ENCODE measurements at places on chromosomes 11 and 22.

DNA sequence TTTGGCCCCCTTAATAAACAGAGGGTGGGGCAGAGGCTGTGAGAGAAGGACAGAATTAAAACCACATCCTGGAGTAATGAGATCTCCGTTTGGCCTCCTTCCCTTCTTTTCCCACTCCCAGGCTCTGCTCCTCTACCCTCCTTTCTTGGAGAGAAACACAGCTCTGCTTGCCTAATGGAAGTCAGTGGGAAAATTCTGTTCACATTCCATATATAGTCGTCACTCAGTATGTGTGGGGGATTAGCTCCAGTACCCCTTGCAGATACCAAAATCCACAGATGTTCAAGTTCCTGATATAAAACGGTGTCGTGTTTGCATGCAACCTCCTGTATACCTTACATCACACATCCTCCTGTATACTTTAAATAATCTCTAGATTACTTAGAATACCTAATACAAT lies 37.6 kb upstream of the THY1 start:
- DNase-seq = no peak
- H3K4me3 ChIP-seq = no peak overlapping the region
- peaks cover 13% of the 10 kb centered on the region for H3K27me3 ChIP-seq
- H3K36me3 ChIP-seq = no peaks in the 10 kb centered on the region

DNA sequence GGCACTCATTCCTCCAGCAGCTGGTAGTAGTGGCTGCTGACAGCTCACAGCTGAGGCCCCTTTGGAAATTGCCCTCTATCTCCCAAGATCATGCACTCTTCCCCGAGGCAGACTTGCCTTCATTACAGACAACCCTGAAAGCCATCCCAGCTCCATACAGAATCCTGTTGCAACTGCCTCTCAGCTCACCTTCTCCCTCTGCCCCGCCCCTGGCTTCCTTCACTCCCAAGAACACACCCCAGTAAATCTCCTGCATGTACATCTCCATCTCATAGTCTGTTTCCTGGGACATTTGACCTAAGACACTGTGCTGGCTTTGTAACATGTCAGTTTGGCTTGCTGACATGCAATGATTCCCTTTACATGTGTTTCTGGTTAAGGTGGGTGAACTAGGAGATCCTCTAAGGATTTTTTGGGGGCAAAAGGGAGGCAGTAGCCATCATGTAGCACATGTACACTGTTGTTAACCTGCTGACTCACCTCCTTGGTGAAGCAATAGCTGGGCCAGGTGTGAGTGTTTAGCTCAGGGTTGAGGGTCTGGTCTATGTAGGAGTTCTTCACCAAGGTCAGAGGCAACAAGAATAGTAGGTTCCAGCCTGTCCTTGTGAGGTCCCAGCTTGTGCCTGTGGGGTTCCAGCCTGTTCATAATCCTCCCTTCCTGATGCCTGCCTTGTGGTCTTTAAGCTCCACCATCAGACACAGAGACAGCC lies 179.6 kb downstream of the CSNK2A3 start:
- no peaks in the 10 kb centered on the region for H3K27me3 ChIP-seq
- no peak overlapping the region for H3K27ac ChIP-seq
- H3K36me3 ChIP-seq = no peaks in the 10 kb centered on the region
- DNase-seq = no peak
- peaks cover 11% of the 10 kb centered on the region for H3K4me1 ChIP-seq

DNA sequence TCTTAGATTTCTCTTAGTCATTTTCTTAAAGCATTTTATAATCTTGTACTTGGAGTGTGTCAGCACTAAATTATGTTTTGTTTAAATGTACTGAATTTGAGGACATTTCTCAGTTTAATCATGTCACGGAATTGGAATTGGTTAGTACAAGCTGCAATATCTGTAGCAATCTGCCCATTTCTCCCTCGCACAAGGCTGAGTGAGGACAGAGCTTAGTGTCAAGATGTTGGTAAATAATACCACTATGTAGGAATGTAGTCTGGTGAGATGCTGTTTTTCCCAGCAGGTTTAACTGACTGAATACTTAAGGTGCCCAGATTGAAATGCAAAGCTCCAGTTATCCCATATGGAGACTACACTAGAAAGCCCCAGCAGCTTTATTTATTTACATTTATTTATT lies 30.6 kb downstream of the SREBF2 start:
- H3K27me3 ChIP-seq = no peaks in the 10 kb centered on the region
- H3K4me3 ChIP-seq = no peak overlapping the region
- H3K36me3 ChIP-seq = peaks cover 7% of the 10 kb centered on the region
- peak overlapping the region; percentile 35 for H3K27ac ChIP-seq

DNA sequence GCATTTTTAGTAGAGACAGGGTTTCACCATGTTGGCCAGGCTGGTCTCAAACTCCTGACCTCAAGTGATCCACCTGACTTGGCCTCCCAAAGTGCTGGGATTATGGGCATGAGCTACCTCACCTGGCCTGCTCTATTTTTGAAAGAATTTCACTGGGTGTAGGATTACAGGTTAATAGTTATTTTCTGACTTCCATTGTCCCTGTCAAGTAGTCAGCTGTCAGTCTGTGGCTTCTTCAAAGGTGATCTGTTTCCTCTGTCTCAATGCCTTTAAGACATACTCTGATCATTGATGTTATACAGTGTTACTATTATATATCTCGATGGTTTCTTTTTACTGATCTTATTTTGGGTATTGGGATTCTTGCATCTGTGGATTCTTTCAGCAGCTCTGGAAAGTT lies 10.1 kb upstream of the EXT2 start:
- H3K4me1 ChIP-seq = no peaks in the 10 kb centered on the region
- no peak overlapping the region for H3K27ac ChIP-seq
- no peaks in the 10 kb centered on the region for H3K27me3 ChIP-seq
- H3K36me3 ChIP-seq = peaks cover 18% of the 10 kb centered on the region
- no peak overlapping the region for H3K4me3 ChIP-seq

DNA sequence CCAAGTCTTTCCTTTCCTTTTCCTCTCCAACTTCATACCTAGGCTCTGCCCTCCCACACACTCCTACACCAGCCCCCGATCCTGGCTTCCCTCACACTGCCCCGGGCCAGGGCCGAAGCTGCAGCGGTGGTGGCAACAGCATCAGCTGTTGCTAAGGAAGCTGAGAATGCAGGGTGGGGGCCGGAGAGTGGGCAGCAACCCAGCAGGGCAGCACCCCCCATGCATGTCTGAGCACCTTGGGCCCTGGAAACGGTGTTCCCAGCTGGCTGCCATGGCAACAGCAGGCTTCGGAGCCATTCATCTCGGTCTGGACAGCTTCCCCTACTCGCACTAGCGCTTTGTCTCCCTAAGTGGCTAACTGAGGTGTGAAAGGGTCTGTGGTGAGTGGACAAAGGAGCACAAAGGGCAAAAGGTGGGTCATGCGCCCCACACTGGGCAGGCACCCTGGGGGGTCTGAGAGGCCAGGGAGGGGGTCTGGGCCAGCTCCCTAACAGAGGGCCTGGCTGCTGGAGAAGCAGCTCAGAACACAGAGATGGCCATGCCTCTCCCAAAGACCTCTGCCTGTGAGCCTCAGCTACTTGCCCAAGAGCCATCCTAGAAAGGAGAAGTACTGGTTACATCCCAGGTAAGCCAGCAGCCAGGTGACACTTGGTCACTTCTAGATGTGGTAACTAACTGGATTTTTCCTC lies 42.1 kb upstream of the JAM3 start:
- H3K27ac ChIP-seq = no peak overlapping the region
- DNase-seq = peak; percentile 54
- H3K36me3 ChIP-seq = no peaks in the 10 kb centered on the region
- H3K4me3 ChIP-seq = no peak overlapping the region
- peaks cover 100% of the 10 kb centered on the region for H3K27me3 ChIP-seq

DNA sequence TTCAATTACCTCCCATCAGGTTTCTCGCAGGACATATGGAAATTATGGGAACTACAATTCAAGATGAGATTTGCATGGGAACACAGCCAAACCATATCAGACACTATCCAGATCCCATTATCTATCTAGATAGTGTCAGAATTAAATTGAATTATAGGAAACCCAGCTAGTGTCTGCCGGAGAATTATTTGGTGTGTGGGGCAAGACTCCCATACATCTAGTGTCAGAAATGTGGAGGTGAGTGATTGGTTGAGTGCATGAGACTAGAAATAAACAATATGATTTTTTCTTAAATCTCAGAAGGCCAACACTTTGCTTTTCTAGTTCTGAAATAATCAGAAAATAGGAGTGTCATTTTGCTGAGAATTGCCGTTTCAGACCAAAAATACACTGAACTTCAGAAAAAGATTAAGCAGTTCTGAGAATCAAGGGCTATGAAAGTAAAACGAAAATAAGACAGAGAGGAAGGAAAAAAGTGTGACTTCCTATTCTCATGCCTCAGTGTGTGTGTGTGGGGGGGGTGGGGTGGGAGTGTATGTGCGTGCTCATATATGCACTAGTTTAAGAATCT lies 21.3 kb downstream of the CASP12 start:
- no peak overlapping the region for H3K4me3 ChIP-seq
- no peak for DNase-seq
- H3K27me3 ChIP-seq = no peaks in the 10 kb centered on the region
- no peaks in the 10 kb centered on the region for H3K4me1 ChIP-seq
- no peak overlapping the region for H3K27ac ChIP-seq

DNA sequence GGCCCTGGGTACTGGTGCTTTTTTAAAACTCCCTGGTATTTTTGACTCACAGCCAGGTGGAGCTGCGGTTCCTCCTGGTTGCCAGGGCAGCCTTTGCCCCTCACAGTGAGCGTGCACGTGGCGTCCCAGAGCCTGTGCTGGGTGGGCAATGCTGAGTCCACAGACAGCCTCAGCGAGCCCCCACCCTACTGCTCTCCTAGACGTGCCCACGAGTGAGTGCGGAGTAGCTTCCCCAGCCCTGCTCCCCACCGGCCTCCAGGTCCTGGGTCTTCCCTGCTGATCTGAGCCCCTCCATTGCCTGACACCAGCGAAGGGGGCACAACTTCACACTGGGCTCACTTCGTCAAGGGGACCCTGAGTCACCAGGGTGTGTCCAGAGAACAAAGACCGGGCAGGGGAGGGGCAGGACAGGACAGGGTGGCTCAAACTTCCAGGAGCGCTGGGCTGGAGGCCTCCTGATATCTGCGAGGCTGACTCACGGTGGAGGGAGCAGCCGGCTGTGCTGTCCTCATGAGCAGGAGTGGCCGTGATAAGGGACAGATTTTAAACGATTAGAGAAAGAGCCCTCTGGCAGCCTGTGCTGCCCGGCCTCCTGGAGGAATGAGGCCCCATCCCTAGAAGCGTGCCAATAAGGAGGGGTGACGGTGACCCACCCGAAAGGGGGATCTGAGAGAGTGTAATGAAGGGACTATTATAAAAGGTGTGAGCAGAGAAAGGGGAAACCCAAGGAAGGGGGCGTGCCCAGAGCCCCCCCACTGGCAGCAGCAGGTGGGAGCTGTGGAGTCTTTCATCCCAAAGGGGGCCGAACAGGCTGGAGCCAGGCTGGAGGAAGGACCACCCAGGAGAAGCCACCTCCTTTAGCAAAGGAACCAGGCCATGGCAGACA lies 129.3 kb upstream of the FGF3 start:
- H3K27ac ChIP-seq = no peak overlapping the region
- H3K4me1 ChIP-seq = peaks cover 8% of the 10 kb centered on the region
- peaks cover 2% of the 10 kb centered on the region for H3K27me3 ChIP-seq
- DNase-seq = no peak
- no peak overlapping the region for H3K4me3 ChIP-seq

DNA sequence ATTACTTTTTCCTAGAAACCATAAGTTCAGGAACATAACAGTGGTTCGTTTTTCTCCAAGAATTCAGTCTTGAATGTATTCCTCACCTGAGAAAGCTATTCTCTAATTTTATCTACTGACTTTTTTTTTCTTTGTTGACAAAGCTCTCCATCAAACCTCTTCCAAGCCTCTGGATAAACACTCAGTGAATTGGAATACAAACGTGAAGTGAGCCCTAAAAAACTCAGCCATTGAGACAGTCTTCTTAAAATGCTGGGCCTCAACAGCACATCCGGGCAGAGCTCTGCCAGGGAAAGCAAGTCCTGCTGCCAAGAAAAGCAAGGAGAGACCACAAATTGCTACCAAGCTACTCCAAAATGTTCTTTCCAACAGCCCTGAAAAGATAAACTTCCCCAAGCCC lies 7.7 kb upstream of the SLC1A2 start:
- H3K4me3 ChIP-seq = no peak overlapping the region
- H3K36me3 ChIP-seq = no peaks in the 10 kb centered on the region
- no peak for DNase-seq
- H3K4me1 ChIP-seq = no peaks in the 10 kb centered on the region
- H3K27ac ChIP-seq = no peak overlapping the region

DNA sequence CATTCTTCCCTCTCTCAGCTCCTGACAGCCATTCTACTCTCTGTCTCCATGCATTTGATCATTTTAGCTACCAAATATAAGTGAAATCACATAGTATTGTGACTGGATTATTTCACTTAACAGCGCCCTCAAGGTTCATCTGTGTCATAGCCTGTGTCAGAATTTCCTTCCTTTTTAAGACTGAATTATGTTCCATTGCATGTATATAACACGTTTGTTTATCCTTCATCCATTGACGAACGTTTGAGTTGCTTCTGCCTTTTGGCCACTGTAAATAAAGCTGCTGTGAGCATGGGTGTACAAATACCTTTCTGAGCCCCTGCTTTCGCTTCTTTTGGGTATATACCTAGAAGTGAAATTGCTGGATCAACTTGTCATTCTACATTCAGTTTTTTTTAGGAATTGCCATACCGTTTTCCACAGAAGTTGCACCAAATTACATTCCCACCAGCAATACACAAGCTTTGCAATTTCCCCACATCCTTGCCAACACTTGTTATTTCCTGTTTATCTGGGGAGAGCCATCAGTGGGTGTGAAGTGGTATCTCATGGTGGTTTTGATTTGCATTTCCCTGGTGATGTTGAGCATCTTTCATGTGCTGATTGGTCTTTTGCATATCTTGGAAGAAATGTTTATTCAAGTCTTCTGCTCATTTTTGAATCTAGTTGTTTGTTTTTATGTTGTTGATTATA lies 17.5 kb downstream of the GLB1L2 start:
- no peaks in the 10 kb centered on the region for H3K27me3 ChIP-seq
- H3K27ac ChIP-seq = no peak overlapping the region
- no peaks in the 10 kb centered on the region for H3K4me1 ChIP-seq
- H3K4me3 ChIP-seq = no peak overlapping the region
- no peak for DNase-seq

DNA sequence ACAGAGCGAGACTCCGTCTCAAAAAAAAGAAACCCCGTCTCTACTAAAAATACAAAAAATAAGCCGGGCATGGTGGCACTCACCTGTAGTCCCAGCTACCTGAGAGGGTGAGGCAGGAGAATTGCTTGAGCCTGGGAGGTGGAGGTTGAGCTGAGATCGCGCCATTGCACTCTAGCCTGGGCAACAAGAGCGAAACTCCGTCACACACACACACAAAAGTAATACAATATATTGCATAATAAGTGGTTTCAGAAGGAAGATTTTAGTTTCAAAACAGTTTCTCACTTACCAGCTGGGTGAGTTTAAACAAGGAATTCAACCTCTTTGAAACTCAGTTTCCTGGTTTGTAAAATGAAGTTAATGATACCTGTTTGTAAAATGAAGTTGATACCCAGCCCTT lies 32.7 kb upstream of the HTR3A start:
- no peak for DNase-seq
- H3K4me1 ChIP-seq = peaks cover under 1% of the 10 kb centered on the region
- H3K27me3 ChIP-seq = no peaks in the 10 kb centered on the region
- no peak overlapping the region for H3K4me3 ChIP-seq
- H3K27ac ChIP-seq = no peak overlapping the region
- no peaks in the 10 kb centered on the region for H3K36me3 ChIP-seq

GRCh38 chr11:10742460-10743208 lies 8.4 kb upstream of the CTR9 start:
- no peak overlapping the region for H3K4me3 ChIP-seq
- DNase-seq = no peak
